ENCODE measurements at places on chromosomes 7 and 10.

- DNase-seq, result no peak
Observed at GRCh38 chr10:62054408-62054807, 152.9 kb downstream of the ARID5B start.

DNA sequence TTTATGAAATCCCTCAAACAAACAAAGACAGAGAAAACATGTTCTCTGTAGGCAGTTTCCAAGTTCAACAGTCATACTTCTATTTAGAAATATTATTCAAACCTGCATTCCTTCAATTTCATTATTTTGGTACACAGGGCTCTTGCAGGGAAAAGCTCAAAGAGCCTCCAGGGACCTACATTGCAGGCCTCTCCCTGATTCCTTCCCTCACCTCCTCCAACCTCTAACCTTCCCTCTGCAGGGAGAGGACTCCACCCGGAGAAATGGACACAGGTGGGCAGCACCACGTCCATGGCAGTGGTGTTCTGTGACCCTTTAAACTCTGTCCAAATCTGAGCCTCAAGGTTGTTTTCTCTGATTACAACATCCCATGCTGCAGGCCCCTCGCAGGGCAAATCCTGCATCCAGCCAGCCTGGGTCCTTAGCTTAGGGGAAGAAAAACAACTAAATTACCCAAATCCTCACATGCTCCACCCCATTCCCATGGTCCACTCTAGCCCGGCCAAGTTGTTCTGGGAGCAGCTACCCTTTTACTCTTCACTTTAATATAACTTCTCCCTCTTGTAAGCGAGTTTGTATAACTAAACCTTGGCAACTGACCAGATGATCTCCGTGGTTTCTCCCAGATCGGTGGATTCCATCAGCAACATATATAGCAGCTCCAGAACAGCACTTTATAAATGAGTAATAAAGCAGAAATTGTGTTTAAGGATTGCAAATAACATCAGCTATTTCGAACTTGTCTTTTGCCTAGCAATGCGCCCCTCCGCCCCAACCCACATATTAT is 129.8 kb downstream of the CUBN start:
- DNase-seq, result no peak

GRCh38 chr7:51785171-51785570 is 468.6 kb upstream of the COBL start:
- DNase-seq, result no peak

- DNase-seq, result no peak
Observed at GRCh38 chr10:24299578-24300260, 90.8 kb downstream of the KIAA1217 start.

GRCh38 chr10:576130-576465 is 113.4 kb downstream of the DIP2C start:
- no peak for DNase-seq

DNA sequence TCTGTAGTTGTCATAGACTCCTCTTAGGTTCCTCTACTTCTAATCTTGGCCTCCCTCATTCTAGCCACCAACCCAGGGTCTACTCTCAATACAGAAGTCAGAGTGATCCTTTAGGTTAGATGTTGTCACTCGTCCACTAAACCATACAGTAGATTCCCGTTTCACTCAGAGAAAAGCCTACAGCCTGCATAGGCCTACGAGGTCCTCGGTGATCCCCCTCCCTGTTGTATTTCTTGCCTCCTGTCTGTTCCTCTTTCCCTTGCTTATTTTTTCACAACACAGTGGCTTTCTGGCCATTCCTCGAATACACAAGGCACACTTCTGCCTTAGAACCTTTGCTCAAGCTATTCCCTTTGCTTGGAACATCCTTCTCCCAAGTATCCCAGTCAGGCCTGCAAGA is 183.0 kb upstream of the PRSS1 start:
- DNase-seq, result no peak

GRCh38 chr7:143015084-143015483 is 11.8 kb downstream of the OR9A2 start:
- DNase-seq, result no peak

- DNase-seq, result no peak
Observed at GRCh38 chr10:30645340-30645827, 15.8 kb upstream of the LYZL2 start.

DNA sequence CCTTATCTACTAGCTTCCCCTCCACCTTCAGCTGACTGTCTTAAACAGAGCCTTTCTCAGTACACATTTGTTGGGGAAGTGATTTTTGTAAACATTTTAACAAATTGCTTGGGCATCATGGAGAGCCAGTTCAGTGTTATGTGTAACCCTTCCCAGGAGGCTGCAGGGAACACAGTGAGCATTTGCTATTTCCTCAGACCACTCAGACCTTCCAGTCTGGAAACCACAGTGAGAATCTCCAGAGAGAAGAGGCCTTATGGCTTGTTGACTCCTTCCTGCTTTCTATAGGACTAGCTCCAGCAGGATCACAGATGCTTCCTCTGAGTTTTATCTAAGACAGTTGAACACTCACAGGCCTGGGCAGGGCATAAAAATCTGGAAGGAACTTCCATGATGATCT is 409.8 kb upstream of the NPVF start:
- no peak for DNase-seq

DNA sequence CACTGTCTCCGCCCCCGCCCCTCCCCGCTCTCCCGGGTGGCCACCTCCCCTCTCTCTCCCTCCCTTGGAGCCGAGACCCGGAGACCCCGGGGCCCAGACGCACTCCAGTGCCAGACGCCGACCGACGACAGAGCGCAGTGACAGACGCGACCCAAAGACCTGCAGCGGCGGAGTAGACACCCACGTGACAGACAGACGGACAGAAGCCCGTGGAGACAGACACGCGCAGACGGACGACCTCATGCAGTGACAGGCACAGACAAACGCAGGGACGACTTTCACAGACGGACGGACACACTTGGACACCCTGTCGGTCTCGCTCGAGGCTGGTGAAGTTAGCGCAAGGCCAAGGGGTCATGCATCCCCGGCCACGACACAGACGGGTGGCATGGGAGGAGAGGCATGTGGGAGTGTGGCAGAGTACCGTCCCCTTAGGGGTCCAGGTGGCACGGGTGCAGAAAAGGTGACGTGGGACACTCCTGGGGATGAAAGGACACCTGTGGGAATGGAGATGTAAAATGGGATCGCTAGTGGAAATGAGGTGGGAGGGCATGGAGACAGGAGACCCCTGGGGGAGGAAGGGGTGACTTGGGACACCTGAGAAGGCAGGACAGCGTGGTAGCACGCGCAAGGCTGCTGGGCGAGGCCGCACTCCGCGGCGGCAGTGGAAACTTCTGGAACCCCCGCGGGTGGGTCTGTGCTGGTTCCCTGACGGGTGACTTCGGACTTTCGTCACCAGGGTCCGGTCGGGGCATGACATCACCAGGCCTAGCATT is 456 bp upstream of the ACHE start:
- no peak for DNase-seq

DNA sequence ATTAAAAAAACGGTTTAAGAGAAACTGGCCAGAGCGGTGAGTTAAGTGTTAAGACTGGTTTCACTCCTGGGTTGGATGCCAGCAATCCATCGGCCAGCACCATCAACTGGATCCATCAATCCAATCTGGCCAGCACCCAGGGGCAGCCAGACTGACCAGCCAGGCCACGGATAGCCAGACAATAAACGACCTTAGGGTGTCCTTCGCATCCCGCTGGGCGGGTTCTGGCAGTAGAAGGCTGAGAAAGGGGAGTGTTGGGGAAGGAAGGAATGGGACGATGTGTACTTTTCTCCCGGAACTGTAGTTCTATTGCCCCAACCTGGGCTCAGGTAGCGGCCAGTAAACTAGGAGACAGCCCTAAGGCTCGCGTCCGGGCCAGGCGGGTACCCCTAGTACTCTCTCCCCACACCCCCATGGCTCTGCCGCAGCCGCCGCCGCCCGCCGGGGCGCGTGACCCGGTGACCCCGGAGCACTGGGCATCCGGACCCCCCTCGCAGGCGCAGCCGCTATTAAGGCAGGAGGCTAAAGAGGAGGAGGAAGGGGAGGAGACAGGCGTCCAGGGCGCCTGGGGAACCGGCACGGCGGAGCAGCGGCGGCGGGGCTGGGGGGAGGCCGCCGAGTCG is at the start of gene CASD1:
Gene CASD1 (plus strand): TSS at position 546 of the 623 bp plus-strand sequence. CDS start 276 bp downstream, outside the sequence.
- peak; percentile 27 for DNase-seq

DNA sequence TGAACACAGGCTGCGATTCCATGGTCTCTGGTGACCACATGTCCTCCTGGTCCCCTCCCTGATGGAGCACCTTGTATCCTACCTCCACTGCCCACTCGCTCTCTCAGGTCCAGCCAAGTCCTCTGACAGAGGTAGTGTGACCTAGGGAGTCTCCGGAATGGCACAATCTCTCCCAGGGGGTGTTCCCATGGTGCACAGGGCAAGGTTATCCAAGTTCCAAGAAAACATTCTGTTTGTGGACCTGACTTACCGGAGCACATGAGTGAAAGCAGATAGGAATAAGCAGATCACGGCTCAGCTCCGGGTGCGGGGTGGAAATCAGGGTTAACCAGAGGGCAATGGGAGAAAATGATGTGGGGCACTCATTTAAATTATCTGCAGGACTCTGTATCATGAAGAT is 45.8 kb upstream of the INSIG1 start:
- DNase-seq, result no peak

GRCh38 chr10:91536733-91537132 is 96.1 kb downstream of the PPP1R3C start:
- DNase-seq, result no peak

GRCh38 chr7:151663382-151664100 is 143.8 kb upstream of the RHEB start:
- DNase-seq, result no peak

DNA sequence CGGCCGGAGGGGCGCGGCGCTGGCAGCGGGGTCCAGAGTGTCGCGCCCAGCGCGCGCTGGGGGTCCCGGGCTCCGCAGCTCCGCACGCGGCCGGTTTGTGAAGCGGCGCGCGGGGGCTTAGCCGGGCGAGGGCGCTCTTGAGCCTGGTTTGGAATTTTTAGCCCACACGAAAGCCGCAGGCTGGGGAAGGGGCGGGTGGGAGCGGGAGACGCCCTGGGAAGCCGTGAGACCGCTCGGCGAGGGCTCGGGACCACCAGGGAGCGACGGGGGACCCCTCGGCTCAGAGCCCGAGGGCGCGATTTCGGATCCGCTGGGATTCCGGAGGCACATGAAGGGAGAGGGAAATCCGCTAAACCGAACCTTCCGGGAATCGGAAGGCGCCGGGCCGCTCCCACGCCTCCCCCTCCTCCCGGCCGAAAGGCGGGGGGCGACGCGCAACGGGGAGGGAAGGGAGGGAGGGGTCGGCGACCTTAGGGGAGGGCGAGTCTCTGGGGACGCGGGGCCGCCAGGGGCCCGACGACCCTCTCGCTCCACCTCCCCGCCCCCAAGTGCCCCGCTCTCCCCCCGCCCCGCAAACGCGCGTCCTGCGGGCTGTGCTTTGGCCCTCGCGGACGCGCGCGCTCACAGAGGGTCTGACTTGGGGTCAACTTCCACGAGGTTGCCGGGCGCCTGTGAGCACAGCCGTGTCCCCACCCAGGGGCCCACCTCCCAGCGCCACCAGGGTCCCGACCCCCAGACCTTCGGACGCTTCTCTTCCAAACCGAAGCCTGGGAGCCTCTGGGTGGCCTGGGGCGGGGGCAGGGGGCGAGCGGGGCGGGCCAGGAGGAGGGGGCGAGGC is 5.1 kb upstream of the ELFN1 start:
- peak; percentile 41 for DNase-seq

GRCh38 chr7:124113045-124113444 is 80.2 kb upstream of the TMEM229A start:
- no peak for DNase-seq

- no peak for DNase-seq
Observed at GRCh38 chr10:77236700-77237099, 400.9 kb downstream of the KCNMA1 start.

DNA sequence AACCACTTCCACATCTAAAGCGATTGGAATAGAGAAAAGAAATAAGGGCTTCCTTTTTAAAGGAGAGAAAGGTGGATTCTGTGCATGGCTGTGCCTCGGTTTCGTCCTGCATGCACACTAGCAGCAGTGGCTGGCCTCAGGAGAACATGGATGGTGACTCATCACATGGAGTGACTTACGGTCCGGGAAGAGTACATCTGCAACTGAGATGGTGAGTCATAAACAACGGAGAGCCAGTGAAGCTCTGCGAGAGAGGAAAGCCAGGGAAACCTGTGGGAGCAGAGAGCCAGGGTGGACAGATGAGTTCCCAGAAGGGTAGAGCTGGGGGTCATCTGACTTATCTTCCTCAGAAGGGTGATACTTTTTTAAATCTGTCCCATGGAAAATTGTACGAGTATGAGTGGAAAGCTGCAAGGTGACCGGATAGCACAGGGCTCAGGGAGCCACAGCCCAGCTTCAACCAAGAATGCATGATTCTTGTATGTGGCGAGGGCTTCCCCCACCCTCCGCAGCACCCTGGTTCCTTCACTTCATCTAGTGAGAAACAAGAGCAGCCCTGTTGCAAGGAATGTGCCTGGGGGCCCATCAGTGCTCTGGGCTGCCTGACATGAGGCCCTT is 259.1 kb downstream of the KLF6 start:
- DNase-seq, result no peak

DNA sequence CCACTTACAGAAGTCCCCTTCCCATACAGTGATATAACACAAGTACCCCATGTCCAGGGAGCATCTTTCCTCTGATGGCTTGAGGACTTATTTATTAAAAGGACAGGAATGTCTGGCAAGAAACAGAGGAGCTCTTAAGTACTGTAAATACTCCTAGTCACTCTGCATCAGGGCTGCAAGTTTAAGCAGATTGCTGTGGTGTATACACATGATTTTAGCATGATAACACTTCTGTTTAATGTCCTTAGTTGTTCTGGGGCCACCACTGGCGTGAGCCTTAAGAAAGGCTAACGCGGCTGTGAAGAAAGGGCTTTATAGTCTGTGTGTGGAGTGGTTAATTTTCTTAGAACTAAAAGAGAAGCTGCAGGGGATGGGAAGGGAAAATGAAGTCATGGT is 65.7 kb downstream of the GBF1 start:
- no peak for DNase-seq

DNA sequence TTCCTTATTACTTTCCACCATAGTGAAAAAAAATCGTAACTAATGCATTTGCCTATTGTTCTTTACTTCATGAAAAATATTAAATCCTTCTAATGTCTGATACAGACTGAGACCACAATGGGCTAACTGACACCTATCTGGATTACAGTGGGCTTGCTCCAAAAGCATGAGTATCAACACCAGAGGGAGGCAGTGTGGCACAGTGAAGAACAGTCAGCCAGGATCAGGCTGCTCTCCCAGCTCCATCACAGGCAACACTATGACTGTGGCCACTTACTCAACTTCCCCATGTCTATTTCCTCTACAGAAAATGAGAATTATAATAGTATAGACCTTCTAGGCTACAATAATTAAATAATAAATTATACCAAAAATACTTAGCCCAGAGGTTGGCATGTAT is 97.2 kb downstream of the SLC25A13 start:
- DNase-seq, result no peak

Measured in activated naive CD4-positive, alpha-beta T cell (primary cell).